ENCODE measurements at places on chromosomes 2 and 18.
A peak's percentile ranks its signal among the peaks of the same experiment; 100 is the strongest.

- peak; percentile 92 for DNase-seq
These were observed 428.3 kb downstream of the MBD2 start for GRCh38 chr18:53796040-53796729.

DNA sequence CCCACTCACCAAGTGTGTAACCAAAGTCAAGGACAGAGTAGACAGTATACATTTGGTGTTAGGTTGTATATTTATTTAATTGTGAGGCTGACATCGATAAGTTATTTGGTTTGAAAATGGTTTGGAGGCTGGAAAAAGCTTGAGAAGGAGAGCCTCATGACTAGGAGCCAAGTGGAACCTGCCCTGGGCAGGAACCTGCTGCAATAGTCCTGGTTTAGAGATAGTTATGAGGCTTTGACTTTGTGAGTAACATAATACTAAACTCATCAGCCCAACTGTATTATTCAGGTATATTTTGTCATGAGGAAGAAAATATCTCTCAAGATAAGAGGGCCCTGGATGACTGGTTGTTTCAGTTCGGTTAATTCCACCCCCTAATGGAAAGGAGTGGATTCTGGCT, 234.3 kb upstream of the CYRIA start:
- DNase-seq, result no peak

- no peak for DNase-seq
These were observed 452 bp downstream of the RAPH1 start for GRCh38 chr2:203534621-203535077.

- DNase-seq, result no peak
These were observed 121.7 kb upstream of the PPP1CB start for GRCh38 chr2:28629910-28630309.

DNA sequence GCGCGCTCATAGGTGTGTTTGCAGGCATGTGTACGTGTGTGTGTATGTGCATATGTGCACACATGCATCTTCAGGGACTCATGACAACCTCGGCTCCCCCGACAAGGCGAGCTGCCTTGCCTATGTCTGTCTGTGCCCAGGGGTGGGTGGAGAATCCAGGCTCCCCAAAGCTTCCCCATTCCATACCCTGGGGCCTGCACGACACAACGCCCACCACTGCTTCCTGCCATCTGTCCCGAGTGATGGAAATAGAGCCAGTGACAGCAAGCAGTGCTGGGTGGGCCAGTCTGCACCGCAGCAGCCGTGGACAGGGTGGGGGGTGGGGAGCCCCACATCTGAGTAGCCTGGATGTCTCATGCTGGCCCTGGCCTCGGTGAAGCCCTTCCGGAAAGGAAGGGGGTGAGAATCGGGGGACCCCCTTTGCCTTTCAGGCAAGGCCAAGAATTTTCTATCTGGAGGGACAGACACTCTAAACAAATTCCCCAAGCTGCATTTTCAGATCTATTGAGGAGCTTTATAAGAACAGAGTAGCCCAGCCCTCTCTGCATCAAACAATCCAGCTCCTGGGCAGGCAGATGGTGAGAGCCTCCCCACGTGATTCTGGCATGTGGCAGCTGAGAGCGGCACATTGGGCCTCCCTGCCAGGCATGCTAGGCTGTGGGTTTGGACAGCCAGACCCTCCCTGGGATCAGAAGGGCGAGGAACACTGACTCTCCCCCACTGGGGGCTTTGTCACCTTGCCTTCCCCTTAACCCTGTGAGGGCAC, 4.9 kb downstream of the KCNIP3 start:
- no peak for DNase-seq

- DNase-seq, result no peak
These were observed 364.4 kb upstream of the ID2 start for GRCh38 chr2:8317418-8317817.

- DNase-seq, result no peak
These were observed 33.7 kb downstream of the MREG start for GRCh38 chr2:215979620-215980019.

DNA sequence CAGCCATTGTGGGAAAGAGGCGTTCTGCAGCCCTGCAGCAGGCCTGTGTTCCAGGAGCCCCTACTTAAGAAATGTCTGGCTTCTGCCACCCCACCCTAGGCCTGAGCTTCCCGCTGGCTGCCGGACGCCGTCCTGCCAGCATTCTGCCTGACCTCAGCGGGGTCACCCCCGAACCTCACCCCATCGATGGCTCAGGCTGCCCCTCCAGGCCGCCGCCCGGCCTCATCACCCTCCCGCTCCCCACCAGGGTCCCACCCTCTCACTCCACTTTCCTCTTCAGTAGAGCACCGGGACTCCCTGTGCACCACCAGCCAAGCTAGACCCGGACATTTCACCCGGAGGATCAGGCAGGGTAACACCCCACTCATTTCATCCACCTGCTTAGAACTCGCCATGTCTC, 73.6 kb upstream of the SALL3 start:
- no peak for DNase-seq

GRCh38 chr2:45001869-45002385, 7.3 kb downstream of the SIX2 start:
- no peak for DNase-seq

DNA sequence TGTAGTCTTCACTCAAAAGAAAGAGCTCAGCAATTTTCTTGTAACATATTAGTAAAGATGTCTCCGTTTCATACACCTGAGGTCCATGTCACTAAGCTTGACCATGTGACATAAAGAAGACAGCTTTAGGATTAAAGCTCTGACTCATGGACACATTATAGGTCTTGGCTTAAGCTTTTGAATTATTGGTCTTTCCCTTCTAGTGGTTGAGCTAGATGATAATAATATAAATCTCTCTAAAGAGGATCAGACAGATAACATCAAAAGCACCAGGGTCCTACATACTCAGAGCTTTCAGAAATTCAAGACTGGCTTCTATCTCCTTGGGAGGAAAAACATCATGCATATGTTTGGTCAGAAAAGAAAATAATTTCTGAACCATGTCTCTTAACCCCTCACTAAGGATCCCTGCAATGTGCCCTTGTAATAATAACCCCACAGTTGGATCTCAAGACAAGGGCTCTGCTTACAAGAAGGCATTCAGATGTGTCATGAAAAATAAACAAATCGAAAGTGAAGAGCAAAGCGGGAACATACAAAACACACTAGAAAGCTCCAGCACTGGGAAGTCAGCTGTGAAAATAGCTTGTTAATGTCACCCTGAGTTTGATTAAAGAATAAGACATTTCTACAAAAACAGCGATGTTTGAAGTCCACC, 174.5 kb downstream of the PID1 start:
- no peak for DNase-seq

DNA sequence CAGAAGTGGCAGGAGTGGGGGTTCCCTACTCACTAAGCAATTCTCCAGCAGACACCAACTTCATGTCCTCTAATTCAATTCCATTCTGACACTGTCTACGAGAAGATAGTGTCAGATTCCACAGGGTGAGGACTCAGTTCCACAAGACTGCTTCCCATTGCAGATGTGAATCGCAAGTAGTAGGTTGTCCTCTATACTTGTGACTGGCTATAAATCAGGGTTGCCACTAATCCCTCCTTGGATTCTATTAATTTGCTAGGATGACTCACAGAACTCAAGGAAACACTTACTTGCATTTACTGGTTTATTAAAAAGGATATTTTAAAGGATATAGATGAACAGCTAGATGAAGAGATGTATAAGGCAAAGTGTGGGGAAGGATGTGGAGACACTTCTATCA, 184.1 kb upstream of the ACVR2A start:
- DNase-seq, result no peak

GRCh38 chr2:230903231-230904150, 21.6 kb downstream of the GPR55 start:
- no peak for DNase-seq

- DNase-seq, result no peak
These were observed 461 bp downstream of the PRADC1 start for GRCh38 chr2:73232403-73233153.

- no peak for DNase-seq
These were observed 2.3 kb downstream of the TMEM182 start for GRCh38 chr2:102764083-102764482.

- DNase-seq, result peak; percentile 28
These were observed 198.9 kb upstream of the NABP1 start for GRCh38 chr2:191478799-191479679.

DNA sequence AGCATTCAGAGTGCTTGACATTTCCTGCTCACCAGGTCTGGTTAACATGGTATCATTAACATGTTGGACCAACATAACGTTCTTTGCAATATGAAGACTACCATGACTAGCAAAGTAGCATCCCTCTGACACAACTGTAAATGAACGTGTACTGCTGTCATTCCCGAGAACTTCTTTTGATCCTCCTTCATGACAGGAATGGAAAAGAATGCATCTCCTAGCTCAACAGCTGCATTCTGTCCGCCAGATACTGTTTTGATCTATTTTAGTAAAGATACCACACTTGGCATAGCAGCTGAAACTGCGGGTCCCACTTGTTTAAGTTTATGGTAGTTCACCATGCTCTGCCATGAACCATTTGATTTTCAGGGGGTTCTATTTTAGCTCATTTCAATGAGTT, 144.2 kb upstream of the PARD3B start:
- no peak for DNase-seq

DNA sequence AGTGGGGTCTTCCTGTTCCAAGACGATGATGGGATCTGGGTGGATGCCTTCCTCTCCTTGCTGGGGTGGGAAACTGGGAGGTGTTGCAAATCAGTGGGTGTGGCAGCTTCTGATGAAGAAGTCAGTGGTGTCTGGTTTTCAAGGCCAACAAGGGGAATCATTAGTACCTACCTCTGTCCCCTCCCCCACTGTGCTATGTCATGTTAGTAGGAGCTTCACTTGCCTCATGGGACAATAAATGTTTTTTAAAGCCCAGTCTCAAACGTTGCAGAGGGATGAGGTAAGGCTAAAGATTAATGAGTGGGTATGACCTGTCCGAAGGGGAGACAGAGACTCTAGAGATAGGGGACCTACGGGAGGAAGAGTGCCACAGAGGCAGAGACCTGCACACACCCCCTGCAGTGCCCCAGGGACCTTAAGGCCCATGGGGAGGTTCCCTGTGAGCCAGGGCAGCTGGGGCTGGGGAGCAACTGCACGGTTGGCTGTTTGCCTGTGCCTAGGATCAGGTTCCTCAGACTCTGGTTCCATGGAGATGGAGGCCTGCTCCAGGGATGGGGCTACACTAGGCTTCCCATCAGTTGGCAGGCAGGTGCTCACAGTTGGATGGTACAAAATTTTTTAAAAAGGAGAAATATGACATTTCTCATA, 37.8 kb upstream of the SLC1A4 start:
- DNase-seq, result no peak

DNA sequence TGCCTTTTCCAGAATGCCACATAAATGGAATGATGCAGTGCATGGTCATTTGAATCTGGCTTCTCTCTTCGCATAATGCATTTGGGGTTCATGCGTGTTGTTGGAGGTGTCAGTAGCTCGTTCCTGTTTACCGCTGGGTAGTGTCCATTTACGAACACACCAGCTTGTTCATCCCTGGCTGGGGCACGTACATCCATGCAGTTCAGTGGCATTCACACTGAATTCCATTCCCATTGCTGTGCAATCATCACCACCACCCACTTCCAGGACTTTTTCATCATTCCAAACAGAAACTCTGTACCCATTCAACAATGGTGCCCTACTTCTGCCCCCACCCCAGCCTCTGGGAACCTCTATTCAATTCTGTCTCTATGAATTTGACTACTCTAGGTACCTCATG, 14.7 kb upstream of the CIDEA start:
- no peak for DNase-seq

- DNase-seq, result no peak
These were observed 510 bp downstream of the NCKAP1 start for GRCh38 chr2:183037553-183038340.

GRCh38 chr2:191941376-191941929, 94.6 kb upstream of the CAVIN2 start:
- DNase-seq, result no peak

GRCh38 chr2:180670302-180671003, 310.0 kb upstream of the UBE2E3 start:
- DNase-seq, result no peak

- DNase-seq, result no peak
These were observed 33.4 kb upstream of the ACSL3 start for GRCh38 chr2:222827417-222827816.

DNA sequence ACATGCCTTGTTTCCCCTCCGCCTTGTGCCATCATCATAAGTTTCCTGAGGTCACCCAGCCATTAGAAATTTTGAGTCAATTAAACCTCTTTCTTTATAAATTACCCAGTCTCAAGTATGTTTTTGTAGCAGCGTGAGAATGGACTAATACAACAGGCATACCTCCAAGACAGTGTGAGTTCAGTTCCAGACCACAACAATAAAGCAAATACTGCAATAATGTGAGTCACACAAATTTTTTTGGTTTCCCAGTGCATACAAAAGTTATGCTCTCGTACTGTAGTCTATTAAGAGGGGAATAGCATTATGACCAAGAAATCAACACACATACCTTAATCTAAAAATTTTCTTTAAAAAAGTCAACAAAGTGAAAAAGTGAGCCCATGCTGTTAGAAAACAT, 217.2 kb downstream of the NR4A2 start:
- no peak for DNase-seq

- no peak for DNase-seq
These were observed 238.4 kb downstream of the PID1 start for GRCh38 chr2:229032608-229033234.

DNA sequence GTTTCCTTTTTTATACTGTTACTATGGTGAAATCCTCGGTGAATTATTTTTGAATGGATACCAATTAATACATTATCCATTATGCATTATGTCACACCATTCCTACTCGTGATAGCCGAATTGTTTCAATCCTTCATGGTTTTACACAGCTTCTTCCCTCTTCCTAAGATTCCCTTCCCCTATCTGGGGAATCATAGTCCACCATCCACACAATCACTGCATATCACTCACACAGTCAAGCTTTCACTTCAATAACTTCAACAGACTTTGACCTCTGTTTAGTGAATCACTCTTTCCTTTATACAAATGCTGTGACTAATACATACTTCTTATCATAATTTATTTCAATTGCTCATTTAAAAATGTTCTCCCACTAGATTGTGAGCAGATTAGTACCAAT, 1108.1 kb upstream of the LRRTM1 start:
- no peak for DNase-seq

DNA sequence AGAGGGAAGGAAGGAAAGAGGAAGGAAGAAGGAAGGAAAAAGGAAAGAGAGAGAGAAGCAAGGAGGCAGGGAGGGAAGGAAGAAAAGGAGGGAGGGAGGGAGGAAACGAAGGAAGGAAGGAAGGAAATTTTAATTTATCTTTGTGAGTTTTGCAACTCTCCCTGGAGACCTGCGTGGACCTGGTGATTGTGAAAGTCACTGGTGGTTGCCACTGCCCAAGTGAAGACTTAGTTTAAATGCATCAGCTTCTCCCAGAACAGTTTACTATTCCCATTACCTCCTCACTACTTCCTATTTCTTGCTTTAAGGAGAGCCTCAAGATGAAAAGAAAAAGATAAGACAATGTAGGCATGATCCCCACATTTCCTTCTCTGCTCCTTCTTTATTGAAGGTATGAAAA, 68.8 kb downstream of the ACVR1C start:
- DNase-seq, result no peak

DNA sequence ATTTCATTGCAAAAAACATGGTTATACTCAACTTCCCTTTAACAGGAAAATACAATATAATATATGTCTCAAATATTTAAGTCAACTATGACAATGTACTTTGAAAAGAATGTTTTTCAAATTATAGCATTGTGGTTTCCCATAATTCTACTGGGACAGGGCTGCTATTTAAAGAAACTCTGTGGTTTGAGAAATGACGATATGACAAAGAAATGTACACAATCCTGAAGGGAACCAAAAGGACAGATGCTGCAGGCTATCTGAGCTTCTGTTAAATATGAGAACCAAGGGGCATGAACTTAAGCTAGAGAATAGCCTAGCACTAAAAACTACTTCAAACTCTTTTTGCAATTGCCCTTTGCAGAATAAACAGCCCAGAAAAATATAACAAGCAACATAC, 415.9 kb downstream of the GRB14 start:
- peak; percentile 41 for DNase-seq
